Keratinocyte (primary cell): ENCODE measurements at places on chromosomes 11 and 22.

GRCh38 chr11:11148104-11148509, 204.9 kb downstream of the CSNK2A3 start:
- peak; percentile 19 for DNase-seq

- no peak for DNase-seq
Measured at GRCh38 chr11:117313091-117313490, 3.0 kb downstream of the BACE1 start.

DNA sequence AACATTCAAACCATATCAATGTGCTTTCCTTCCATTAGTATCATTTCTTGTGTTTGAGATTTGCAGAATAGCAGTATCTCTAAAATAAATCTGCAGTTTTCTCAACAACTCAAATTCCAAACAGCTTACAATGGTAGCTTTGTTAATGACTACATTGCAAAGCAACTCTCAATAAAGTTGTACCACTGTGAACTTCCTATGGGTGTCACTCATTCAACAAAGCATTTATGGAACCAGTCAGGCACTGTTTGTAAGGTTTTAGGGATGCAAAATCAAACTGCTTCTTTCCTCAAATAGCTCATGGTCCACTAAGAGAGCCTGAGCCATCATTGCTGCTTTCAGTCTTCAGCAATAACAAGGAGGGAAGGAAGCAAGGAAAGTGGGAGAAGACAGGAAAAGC, 91.0 kb downstream of the CCDC83 start:
- no peak for DNase-seq

GRCh38 chr11:10283991-10284390, 10.0 kb downstream of the SBF2 start:
- no peak for DNase-seq

DNA sequence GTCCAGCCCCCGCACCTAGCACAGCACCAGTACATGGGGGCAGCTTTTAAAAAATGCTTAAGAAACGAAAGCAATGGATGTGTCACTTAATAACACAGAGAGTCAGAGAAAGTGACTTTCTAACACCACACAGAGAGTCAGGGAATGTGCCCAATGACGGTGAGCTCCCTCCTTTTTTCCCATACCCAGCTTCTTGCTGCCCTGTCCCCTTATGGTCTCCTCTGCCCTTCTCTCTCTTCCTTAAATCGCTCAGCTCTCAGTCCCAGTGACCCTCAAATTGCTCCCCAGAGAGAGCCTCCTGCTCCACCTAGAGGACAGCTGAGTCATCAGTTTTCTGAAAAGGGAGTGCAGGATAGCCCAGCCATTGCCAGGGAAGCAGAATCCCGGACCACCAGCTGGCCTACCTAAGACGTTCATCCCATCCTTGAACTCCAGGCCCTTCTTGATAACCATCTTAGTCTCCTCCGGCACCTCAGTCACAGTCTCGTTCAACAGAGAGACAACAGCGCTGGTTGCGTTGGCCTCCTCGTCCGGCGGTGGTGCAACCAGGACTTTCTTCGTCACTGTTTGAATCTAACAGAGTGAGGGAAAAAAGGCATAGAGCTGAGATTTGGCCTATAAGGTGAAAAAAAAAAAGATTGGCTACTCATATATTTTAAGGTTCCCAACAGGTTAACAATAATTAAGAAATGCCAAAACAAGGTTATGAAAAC, 113.5 kb downstream of the SLC1A2 start:
- no peak for DNase-seq

DNA sequence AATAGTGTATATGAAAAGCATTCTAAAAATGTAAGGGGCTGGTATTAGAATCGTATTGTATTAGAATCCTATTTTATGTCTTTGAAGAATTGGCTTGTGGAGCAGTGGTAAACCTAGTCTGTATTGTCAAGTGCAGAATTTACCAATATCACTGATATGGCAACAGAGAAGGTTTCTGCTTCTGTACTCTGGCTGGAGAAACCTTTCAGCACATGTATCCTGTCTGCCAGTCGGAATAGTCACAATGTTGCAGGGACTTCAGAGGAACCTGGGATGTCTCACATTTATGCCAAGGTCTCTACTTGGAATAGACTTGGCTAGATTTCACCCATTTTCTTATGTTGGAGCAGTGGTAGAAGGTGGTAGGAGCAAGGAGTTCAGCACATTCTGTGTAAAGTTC, 4.4 kb downstream of the MTMR3 start:
- DNase-seq, result no peak

DNA sequence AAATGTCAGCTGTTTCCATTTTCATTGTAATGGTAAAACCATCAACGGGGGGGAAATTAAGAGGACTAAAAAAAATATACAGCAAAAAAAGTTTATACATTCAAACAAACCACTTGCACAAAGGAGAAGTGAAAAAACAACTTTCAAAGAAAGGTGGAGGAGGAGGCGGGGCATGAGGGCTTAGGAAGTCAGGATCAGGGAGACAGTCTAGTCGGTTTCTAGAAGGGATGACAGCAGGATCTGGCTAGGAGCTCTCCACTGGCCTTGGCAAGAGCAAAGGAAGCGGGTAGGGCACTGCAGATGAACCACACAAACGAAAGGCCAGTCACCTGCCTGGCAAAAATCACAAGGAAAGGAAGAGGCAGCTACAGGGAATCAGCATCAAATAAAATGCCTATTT, 31.0 kb downstream of the NAP1L4 start:
- DNase-seq, result no peak

DNA sequence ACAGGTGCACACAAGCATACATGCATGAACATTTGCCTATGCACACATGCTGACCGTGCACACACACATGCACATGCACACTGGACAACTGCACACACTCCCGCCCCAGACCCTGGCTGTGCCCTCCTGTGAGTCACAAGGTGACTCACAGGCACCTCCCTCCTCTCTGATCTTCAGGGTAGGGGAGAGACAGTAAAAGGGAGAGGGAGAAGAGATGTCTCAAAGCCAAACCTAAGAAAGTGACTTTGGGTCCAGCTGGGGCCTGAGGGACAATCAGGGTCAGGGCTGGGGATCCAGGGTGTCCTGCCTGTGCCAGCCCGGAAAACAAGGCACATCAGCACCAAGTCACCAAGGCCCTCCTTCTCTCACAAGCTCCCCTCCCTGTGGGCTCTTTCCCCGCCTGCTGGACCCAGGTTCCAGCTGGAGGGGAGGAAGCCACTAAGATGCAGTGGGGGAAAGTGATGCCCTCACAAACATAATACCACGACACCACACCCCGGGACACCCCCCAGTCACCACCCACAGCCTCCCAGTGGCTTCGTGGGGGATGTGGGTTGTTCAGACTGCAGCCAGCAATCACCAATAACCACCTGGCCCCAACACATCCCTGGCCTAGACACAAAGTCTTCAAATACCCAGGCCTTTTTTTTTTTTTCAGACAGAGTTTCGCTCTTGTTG, 39.3 kb downstream of the PDGFB start:
- DNase-seq, result no peak

GRCh38 chr22:39003165-39003638, 10.9 kb upstream of the APOBEC3C start:
- DNase-seq, result peak; percentile 23

GRCh38 chr11:68312117-68312779, at the start of gene LRP5:
Gene LRP5, plus strand, starts transcription at chr11:68312591. Its CDS starts 124 bp downstream, at chr11:68312715.
- DNase-seq, result no peak

DNA sequence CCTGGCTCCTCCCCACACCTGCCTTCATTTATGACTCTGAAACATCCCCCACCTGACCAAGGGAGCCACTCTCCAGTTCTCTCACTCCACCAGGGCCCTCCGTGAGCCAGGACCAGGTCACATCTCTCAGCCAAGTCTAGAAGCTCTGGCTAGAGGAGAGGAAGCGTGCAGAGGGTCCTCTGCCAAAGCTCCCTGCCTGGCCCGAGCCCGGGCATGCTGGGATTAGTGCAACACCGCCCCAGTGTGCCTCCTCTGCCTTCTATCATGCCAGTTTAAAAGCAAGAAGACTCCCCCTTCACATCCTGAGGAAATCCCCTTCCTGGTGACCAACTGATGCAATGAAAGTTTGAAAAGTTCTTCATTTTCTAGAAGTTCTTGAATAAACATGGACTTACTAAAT, 23.5 kb downstream of the TP53AIP1 start:
- DNase-seq, result no peak
